Occipital lobe (tissue), 3 donors: ENCODE measurements at places on chromosomes 1 and 21.

DNA sequence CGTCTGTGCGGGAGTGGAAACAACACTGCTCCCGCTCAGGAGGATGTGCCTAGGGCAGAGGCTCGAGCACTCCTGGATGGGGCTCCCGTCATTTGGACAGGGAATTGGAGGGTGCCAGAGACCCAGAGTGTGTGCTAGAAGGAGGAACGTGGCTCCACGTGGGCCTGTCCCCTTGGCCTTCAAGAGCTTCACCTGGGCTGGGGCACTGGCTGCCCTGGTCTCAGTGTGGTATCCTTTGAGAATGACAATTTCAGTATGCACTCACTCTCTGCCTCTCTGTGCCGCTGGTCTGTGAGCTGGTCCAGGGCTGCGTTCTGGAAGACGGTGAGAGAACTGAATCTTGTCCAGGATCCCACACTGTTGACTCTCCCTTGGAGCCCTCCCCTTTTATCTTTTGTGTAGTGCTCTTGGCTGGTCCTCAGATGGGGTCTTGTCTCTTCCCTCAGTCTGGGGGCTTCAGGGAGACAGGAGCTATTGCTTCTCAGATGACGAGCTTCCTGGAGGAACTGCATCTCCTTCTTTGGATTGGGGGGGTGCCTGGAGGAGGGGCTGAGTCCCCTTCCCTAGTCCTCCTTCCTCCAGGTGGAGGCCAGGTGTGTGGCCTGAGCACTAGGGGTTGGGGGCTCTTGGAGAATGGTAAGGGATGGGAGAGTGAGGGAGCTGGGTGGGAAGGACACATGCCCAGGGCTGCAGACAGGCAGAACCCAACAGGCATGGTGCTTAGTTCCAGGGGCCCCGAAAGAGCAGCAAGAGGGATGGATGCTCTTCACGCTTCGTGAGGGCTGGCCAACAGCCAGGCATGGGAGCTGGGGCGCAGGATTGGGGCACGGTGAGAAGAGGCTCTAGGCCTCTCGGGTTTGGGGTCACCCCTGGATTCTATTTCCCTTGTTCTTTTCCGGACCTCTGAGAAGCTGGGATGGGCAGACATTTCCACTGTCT lies 14.8 kb upstream of the ETV3L start:
- DNase-seq: no peak

GRCh38 chr1:67227196-67227595 lies 60.9 kb downstream of the IL23R start:
- DNase-seq: no peak

DNA sequence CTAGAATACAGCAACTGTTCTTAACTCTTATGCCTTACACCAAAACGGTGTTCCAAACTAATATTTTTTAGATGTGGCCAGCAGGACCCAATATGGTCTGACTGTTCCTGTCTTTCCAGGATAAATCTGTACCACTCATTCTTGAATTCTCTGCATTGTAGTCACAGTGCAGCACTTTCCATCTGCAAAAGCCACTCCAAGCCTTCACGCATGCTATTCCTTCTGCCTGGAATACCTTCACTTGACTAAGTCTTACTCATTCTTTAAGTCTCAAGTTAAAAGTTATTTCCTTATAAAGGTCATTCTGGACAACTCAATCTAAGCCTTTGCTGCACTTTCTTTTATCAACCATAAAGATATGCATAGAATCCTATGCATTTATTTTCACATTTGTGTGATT lies 1194.5 kb downstream of the PLA2G4A start:
- no peak for DNase-seq

- no peak for DNase-seq
Observed at GRCh38 chr1:54094001-54094729, 40.8 kb downstream of the TCEANC2 start.

DNA sequence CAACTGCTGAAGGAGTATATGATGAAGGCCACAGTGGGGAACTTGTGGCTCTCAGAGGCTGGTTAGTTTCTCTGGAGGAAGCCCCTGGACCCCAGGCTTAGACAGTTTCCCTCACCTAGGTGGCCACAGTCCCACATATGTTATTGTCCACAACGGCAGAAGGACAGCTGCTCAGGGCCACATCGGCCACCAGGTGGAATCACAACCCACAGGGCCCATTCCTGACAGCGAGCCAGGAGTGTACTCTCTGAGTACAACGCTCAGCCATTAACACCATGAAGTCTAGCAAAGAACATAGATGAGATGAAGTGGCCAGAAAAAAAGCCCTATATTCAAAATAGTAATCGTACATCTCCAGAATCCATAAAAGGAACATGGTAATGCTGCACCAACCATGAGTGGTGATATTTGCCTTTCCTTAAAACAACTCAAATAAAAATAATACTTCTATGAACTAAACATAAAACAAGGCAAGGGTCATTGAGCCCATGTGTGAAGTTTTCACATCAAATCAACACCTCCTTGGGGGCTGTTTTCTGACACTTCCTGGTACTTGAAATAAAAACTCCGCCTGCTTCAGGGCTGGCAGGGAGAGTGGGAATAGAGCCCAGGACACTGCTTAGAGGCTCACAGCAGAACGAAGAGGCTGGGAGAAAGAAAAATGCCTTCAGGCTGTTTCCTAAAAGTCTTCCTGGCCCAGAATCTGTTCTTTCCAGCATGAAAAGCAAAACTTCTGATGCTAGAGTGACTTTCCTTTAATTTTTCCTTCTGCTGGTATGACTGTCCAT lies 383.3 kb downstream of the HHAT start:
- no peak for DNase-seq

DNA sequence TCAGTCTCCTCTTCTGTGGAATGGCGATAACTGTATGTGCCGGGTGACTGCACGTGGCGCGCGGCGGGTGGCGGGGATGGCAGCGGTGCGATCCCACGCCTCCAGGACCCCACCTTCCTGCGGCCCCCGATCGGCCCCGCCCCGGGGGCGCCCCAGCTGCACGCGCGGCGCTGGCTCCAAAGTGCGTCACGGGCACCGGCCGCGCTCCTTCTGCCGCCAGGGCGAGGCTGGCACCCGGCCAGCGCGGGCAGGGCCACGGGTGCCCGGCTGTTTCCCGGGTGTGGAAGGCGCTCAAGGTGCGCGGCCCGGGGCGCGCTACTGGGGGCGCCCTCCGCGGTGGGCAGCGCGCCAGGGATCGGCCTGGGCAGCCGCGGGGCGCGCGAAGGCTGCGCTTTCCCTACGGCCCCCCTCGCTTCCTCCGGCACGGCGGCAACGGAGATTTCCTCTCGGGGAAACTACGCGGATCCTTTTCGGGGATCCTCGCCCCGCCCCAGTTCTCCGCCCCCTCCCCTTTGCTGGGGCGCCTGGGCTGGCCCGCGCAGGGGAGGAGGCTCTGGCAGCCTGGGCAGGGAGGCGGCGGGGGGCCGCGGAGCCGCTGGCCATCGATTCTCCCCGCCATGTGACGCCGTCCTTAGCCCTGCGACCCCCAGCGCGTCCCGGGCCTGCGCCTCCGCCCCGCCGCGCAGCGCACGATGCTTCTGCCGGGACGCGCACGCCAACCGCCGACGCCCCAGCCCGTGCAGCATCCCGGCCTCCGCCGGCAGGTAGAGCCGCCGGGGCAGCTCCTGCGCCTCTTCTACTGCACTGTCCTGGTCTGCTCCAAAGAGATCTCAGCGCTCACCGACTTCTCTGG lies at the start of gene EVA1C:
TSS of gene EVA1C (plus strand) at position 545 of the 853 bp plus-strand sequence. CDS start at position 693, 148 bp downstream.
- peak; percentile 41 for DNase-seq

- DNase-seq: no peak
Observed at GRCh38 chr1:27406362-27406680, 13.9 kb downstream of the GPR3 start.

DNA sequence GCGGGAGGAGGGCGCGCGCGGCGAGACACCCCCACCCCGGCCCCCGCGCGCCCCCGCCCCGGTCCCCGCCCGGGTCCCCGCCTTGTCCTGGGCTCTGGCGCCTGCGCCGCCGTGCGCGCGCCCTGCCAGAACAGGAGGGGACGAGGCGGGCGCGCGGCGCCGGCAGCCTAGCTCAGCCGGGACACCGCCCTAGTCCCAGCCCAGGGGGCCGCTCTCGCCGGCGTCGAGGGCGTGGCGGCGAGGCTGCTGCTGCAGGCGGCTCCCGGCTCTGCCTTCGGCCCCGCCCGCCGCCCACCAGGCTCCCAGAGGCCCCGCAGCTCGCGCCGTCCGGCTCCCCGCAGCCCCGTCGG lies at the start of gene RCAN3:
TSS of gene RCAN3 (plus strand) at position 128 of the 350 bp plus-strand sequence. CDS start 11,537 bp downstream, outside the sequence.
- DNase-seq: peak; percentile 39

GRCh38 chr21:34882719-34883131 lies 166.4 kb downstream of the RUNX1 start:
- no peak for DNase-seq

DNA sequence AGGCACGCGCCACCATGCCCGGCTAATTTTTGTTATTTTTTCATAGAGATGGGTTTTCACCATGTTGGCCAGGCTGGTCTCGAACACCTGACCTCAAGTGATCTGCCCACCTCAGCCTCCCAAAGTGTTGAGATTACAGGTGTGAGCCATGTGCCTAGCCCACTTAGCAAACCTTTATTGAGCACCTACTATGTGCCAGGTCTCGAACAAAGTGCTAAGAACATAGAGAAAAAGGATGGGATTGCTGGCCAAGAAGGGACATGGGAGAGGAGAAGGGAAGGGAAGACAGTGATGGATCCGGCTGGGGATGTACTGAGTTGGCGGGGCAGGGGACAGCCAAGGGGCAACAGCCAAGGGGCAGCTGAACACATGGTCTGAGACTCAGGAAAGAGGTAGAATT lies 55.6 kb upstream of the RPL11 start:
- no peak for DNase-seq

DNA sequence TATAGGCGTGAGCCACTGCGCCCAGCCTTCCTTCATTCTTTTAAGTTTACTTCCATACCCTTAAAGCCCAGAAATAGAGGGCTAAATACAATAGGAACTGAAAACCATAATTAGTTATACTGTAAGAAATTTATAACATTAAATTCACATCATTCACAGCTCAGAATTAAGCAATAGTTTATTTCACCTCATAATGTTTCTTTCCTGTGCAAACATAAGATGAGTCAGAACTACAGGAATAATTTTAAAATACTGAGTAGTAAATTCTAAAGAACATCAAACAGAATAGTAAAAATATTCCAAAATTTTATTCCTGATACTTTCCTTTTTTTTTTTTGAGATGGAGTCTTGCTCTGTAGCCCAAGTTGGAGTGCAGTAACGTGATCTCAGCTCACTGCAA lies 24.1 kb downstream of the POGZ start:
- DNase-seq: no peak

- peak; percentile 60 for DNase-seq
Observed at GRCh38 chr1:2230781-2231531, 2.8 kb downstream of the SKI start.
